CD4-positive, alpha-beta T cell treated with Interleukin-4 for 1 hour (primary cell): ENCODE measurements at places on chromosomes 11 and 22.

DNA sequence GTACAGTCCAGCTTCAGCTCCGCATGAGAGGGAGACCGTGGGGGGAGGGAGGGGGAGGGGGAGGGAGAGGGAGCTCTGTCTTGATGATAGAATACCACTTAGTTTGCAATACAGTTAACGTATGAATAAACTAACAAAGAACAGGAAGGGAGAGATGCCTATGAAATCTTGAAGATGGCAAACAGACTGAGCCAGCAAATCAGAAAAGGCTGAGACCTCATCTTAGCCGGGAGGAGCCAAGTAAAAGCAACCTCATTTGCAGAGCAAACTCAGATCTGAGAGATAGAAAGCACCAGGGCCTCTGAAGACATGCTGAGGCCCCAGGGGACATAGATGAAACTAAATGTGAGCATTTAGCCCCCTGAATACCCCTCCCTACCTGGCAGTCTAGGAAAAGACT lies 23.0 kb downstream of the APLP2 start:
- DNase-seq = no peak

- peak; percentile 3 for DNase-seq
Measured at GRCh38 chr11:104333977-104334376, 170.0 kb upstream of the PDGFD start.

DNA sequence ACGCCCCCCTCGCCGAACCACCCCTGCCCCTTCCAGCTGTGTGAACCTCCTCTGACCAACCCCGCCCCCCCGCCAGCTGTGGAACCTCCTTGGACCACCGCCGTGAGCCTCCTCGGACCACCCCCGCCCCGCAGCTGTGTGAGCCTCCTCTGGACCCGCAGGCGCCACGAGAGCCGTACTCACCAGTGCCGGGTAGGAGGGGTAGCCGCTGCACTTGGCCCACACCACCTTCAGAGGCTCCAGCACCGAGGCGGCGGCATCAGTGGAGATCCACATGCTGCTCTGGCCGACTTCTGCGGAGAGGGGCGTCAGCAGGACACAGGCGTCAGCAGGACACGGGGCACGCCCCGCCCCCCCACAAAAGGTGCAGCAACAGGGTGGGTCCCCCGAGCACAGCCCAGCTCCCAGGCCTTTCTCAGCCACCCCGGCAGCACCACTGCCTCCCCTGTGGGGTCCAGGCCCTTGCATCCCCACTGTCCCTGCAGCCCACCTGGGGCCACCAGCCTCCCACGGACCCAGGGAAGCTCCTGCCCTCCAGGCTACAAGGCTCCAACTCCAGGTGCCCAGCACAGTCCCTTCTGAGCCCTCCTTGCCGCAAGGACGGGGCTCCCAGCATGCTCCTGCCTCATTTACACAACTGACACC lies 51.7 kb downstream of the BRD1 start:
- DNase-seq = no peak

DNA sequence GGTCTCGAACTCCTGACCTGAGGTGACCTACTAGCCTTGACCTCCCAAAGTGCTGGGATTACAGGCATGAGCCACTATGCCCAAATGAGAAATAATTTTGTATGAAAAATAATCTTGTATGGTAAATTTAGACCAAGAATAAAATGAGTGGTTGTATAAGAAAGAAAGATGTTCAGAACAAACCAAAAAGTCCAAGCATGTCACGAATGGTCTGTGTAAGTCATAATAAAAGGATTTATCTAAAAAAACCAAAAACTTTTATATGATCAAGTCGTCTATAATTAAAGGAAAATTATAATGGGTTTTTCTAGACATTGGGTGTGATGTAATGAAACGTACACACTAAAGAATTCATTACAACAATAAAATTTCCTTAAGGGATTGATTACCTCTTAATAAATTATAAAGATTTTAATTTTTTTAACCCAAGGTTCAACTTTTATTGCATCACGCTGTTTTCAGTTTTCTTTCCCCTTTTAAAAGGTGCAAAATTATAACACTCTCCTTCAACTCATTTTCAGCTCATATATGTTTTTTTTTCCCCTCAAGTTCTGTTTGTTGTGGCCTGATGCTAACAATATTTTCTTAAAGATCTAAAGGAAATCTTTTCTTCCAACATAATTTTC lies 8.9 kb upstream of the AQP11 start:
- DNase-seq = no peak

DNA sequence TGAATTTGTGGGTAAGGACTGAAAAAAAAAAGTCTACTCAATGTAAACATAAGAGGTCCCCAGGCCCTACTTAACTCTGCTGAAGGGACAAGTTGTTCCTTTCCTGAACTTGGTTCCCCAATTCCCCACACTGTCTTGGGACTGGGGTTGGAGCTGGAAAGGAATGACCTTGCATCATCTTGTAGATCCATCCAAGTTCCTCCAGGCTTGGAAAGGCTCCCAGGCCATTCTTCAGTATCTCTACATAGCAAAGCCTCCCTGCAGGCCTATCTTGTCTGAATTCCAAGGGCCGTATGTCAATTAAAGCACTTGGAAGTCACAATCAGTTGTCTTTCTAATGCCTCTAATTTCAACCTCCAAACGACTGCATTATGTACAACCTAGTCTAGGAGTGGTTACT lies 361.2 kb downstream of the TMEM135 start:
- no peak for DNase-seq

DNA sequence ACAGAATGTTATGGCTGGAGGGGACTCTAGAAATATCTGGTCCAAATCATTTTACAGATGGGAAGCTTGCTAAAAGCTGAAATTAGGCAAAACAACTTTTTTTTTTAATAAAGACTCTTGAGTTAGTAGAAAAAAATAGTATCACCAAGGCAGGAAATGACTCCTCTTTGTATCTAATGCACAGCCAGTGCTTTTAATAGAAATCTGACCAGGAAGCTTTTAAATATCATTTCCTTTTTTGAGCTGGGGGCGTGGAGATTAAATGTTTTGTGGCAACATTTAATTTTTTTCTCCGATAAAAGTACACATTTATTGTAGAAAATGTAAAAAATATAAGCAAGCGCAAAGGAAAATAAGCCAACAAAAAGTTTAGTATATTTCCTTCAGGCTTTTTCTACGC lies 22.5 kb downstream of the TRAF6 start:
- DNase-seq = no peak

GRCh38 chr11:60830478-60831142 lies 11.3 kb upstream of the CCDC86 start:
- DNase-seq = no peak

GRCh38 chr11:1260023-1260501 lies 37.2 kb downstream of the MUC5B start:
- DNase-seq = peak; percentile 20

DNA sequence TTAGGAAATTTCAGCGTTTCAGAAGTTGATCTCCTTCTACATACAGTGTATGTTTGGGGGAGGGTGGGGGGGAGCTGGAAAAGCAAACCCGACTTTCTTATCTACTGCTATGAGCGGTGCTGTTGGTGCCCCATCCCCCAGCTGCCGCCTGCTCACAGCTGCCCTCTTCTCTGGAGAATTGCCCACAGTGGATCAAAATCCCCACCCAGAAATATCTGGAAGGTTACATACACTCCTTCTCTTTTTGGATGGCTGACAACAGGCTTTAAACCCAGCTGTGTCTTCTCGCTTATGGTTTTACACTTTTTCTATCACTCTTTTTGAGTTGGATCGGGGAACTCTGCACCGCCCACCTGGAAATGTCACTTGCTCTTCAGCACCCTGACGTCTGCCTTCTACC lies 56.4 kb downstream of the DHCR7 start:
- no peak for DNase-seq

DNA sequence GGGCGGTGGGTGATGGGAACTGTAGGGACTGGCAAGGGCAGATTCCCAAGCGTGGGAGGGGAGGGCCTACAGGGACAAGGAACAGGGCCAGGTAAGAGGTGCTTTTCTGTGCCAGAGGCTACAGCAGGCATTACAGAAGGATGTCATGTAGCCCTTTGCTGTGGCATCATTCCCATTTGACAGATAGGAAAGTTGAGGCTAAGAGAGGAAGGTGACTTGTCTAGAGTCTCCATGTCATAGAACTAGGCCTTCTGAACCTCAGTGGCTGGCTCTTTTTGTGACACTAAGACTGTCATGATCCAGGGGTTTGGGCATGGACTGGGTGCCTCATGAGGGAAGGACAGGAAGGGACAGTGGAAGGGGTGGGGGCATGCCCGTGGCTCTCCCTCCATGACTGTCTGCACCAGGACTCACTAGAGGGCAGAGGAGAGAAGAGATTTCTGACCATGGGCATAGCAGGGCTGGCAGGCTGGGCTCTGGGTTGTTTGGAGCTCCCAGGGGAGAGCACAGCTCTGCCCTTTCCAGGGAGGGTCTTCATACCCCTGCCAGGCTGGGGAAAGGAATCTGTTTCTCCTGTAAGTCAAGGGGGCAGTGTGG lies 3.2 kb downstream of the MMP11 start:
- DNase-seq = no peak

GRCh38 chr11:34824425-34824824 lies 91.8 kb downstream of the APIP start:
- no peak for DNase-seq

DNA sequence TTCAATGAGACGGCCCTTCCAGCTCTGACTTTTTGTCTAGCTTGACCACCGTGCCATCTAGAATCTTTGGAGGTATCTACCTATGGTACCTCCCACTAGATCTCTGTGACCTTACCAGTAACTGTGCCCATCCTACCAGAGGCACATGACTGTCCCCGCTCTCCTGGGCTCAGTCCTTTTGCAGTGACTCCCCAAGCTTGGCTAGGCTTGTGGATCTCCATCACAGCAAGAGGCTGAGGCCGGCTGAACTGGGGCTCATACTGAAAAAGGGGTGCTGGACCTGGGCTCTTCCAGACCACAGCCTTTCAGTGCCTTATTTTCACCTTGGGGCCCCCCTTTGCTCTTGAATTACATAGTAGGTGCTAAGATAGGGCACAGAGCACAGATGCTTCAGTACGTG lies 27.3 kb downstream of the RELT start:
- DNase-seq = peak; percentile 11

GRCh38 chr22:35608088-35608487 lies 9.0 kb downstream of the MB start:
- no peak for DNase-seq

GRCh38 chr22:48239461-48240147 lies 1477.2 kb downstream of the TBC1D22A start:
- DNase-seq = no peak

DNA sequence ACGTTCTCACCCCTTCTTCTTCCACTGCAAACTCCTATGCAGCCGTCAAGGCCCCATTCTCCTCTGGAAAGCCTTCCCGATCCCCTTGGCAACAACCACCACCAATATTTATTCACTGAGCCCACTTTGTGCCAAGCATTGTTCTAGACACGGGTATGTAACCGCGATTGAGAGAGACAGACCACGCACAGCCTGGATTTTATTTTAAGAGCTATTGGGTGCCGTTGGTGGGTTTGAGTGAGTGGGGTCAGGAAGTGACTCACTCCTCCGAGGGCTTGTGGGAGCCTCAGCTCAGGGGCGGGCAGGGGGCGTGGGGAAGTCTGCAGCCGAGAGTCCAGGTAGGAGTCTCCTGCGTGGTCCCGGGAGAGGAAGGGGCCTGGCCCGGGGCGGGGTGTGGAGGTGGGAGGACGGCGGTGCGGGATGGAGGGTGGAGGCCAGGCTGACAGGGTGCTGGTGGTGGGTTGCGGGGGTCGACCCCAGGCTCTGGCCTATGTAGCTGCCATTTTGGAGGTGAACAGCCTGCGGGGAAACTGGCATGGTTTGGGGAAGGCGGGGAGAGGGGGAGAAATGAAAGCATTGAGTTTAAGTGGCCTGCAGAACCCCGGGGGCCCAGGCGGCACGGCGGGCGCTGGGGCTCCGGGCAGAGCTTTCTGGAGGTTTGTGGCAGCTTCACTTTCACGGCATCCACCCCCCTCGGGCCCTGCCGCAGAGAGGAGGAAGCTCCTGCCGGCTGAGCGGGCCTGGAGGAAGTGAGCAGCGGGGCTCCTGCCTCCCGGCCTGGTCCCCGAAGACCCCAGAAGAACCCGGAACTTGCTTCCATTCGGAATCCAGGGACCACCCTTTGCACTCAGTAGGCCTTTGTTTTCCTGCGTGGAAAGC lies 547 bp downstream of the PARVG start:
- peak; percentile 64 for DNase-seq

GRCh38 chr11:99316776-99317520 lies 296.2 kb downstream of the CNTN5 start:
- no peak for DNase-seq

DNA sequence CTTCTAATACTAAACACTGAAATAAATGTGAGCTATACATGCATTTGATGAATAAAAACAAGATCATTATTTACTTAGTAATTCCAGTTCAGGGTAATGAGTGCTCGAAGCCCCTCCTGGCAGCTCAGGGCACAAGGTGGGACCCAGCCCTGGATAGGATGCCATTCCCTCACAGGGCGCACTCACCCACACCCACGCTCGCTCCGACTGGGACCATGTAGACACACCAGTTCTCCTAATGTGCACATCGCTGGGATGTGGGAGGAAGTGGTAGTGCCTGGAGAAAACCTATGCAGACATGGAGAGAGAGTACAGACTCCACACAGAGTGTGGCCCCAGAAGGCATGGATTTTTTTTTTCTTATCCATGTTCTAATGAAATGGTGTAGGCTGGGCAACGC lies 44.5 kb upstream of the RASSF10 start:
- DNase-seq = no peak

- DNase-seq = no peak
Measured at GRCh38 chr22:30857791-30858190, 110.8 kb downstream of the MORC2 start.
